Stomach (tissue), 19 donors: ENCODE measurements at places on chromosomes 5 and 9. TPM values are rescaled to one million over a fixed set of nuclear protein-coding genes. Genes with fewer than 3 reads are reported as not detected.
A peak's percentile ranks its signal among the peaks of the same experiment; 100 is the strongest.

DNA sequence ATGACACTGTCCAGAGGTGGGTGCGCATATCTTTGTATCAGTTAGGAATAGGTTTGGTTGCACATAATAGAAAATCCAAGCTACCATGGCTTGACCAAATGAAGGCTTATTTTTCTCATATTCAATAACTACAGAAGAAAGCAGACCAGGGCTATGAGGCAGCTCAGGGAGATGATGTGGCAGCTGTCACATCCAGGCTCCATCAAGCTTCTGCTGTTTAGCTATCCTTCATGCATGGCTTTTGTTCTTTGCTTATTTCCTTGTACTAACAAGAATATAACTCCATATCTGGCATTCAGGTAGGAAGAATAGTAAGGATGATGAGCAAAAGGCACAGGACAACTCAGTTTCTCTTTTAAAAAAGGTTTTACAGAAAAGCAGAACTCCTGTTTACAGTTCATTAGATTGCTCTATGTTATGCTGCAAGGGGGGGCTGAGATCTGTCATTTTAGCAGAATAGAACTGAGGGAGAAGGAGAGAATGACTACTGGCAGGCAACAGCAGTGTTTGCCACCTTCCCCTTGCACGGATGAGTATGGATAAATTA, 336.1 kb downstream of the MLLT3 start:
- no peak for DNase-seq

DNA sequence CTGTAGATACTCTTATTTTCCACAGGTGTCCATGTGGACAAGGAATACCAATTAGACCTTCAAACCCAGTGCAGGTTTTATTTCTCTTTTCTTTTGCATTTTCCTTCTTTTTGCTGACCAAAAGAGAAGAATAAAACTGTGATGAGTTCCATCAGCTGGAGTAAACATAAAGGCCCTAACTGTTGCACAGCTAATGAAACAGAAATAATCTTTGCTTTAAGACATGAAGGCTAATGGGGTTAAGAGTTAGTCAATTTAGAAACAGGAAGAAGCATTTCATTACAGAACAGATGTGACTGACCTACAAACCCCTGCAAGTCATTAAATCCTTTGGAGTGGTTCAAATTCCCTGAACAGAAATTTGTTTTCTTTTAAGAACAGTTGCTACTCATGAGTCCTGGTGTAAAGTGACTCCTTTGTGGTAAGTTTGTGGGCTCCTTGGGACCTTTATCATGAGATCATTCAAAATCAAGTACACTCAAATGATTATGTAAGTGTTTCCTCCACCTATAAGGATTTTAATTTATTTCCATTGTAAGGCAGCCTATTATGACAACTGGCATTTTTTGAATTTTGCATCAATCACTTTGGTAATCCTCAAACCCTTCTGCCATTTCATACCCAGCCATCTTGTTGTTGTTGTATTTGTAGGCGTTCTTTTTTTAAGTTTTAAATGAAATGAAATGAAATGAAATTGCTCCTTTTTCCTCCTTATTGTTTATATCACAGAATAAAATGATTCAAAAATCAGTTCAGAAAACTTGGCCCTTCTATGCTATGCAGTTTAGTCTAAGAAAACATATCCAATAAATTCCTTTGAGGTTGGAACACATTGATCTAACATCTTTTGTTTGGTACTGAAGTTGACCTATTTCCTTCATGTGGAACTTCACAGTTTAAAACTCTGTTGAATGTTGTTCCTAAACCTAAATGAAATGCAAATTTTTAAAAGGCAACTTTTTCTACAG, 1.3 kb downstream of the MINAR2 start:
- DNase-seq, result no peak

- peak; percentile 34 for DNase-seq
Observed at GRCh38 chr9:32350682-32351081, 33.8 kb upstream of the ACO1 start.

- no peak for DNase-seq
Observed at GRCh38 chr9:89992326-89993198, 387.8 kb downstream of the GADD45G start.

- no peak for DNase-seq
Observed at GRCh38 chr9:68762570-68762969, 57.5 kb downstream of the PIP5K1B start.

The GFPT2 gene
- total RNA-seq, result 19.8 TPM
